ENCODE measurements at places on chromosomes 6 and 20.

- DNase-seq = no peak
Observed at GRCh38 chr6:25403150-25403549, 124.0 kb downstream of the CARMIL1 start.

DNA sequence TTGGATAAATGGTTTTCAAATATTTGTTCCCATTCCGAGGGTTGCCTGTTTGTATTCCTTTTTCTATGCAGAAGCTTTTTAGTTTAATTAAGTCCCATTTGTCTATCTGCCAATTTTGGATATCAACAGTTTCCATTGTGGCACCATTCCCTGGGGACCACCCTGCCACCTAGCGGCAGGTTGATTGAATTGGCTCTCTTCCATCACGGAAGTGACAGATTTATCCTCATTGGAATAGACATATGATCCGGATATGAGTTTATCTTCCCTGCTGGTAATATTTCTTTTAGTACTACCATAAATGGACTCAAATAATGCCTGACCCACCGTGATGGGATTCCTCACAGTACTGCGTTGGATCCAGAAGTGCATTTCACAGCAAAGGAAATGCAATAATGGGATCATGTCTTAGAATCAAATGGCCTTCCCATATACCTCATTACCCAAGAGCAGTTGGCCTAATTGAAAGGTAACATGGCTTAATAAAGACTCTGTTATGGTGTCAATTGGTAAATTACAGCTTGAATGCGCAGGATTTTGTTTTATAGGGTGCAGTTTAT is 327.0 kb downstream of the BMP2 start:
- DNase-seq = no peak

GRCh38 chr20:39264506-39265172 is 302.5 kb downstream of the DHX35 start:
- peak; percentile 27 for DNase-seq

DNA sequence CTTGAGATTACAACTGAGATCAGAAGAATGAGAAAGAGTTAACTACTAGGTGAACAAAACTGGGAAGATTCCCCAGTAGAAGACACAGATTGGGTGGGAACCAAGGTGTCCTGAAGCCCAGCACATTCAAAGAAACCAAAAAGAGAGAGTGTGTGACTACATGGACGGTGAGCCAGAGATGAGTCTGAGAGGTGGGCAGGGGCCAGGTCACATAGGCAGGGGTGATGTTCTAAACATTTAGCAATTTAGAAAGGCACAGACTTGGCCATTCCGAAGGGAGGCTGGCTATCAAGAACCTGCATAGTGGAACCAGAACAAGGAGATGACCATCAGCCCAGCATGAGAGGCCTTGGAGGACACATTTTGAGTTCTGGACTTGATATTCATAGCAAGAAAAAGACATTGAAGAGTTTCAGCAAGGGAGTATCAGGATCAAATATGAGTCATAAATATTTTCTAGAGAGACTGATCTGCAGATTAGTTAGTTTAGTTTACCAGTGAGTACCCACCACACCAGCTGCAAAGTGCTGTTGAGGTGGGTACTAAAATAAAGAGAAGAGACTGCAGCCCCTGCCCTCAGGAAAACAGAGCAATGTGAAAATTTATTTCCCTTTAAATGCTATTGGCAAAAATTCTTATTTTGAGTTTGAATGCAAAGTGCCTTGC is 340.5 kb upstream of the PRDM1 start:
- DNase-seq = no peak

GRCh38 chr6:30942338-30943060 is 1.7 kb downstream of the MUCL3 start:
- DNase-seq = no peak

DNA sequence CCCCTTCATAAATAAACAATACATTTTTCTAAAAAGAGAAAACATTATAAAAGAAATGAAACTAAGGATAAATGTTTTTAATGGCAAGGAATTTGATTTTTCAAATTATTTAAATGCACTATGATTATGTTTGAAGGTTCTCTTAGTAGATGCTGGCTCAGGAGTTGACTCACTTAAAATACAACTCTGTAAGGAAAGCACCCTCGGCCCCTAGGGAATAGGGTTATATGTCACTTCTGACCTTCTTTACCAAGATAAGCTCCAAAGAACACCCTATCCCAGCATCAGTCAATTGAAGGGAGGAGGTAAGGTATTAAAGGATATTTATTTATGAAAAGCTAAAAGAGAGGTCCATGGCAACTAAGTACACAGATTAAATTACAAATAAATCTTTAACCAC is 6.8 kb downstream of the SNAP91 start:
- DNase-seq = no peak

DNA sequence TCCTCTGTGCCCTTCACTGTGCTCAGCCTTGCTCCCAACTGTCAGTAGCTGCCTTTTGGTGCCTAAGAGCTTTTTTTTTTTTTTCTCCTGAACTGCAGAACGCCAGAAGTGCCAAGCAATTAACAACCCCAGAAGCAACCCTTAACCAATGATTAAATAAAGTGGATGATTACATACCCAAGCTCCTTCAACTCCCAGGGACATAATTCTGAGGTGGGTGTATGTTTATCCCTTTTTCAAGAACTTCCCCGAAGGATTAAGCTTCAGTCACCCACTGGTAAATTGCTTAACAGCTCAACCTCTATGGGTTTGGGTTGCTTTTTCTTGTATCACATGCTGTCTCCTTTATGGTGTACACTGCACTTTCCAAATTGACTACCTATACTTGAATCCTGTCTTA is 41.1 kb downstream of the KLHL31 start:
- no peak for DNase-seq

DNA sequence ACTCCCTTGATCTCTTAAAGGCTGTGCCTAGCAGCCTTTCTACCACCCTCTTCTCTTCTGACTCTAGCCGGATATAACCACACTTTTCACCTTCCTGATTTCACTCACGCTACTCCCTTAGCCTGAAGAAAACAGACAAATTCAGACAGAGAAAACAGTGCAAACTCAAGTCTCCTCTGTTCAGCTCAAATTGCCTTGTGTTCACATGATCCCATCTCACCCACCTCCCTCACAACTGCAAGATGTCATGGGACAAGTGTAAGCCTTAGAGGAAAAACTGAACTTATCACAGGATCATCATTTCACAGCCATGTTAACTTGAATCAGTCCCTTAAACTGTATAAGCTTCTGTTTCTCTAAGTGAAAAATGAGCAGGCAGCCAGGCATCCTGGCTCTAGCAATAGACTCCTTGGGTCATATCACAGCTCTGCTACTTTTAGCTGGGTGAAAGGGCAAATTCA is 66.5 kb upstream of the TENT5A start:
- no peak for DNase-seq
